NCI-H1105 (cell line): ENCODE measurements at places on chromosomes 12 and 14.
A peak's percentile ranks its signal among the peaks of the same experiment; 100 is the strongest.

GRCh38 chr12:111953455-111953854 is 59.5 kb downstream of the TMEM116 start:
- no peak for DNase-seq

DNA sequence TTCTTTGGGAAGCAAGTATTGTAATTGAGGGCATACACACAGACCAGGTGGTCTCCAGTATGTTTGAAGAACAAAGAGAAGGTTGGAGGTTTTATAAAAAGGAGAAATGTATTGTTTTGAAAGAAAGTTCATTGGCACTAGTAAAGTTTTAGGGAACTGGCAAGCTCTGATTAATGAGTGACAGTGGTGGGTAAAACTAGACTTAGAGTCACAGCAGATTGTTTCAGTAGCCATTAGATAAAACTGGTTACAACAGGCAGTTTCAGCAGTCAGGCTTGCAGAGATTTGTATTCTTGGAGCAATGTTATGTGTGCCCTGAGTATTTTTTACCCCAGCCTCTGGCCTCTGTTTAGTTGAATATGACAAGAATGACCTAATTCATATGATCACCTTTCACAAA is 49.1 kb upstream of the ARID2 start:
- no peak for DNase-seq

GRCh38 chr14:49461529-49462401 is 124.4 kb downstream of the RPS29 start:
- DNase-seq = peak; percentile 66

DNA sequence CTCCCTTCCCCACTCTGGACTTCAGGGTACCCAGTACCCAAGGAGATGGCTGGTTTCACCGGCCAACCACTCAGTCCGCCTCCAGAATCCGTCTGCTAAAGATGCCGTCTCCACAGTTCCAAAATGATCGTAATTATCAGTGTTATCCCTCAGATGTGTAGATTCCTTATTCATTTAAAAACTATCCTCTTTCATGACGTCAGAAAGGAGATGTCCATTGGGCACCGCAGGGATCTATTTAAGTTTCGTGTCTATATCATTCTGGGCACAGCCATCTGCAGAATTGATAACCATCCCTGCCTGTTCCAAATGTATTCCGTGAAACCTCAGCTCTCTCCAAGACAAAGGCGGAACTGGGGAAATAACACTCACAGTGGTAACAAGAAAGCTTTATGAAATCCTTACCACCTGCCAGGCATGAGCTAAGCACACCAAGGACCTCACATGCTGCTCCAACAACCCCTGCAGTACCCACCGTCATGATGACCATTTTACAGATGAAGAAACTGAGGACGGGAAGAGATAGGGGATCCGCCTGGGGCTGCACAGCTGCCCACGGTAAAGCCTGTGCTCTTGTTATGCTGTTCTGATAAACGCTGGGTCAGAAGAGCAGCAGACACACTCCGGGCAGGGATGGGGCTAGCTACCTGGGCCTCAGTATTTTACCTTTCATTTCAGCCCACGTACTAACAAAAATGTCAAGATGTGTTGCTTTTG is 90.0 kb downstream of the BCL11B start:
- no peak for DNase-seq

- DNase-seq = peak; percentile 43
Measured at GRCh38 chr12:3200032-3200617, 122.9 kb downstream of the TSPAN9 start.

GRCh38 chr14:34218881-34219280 is 243.2 kb downstream of the SPTSSA start:
- DNase-seq = no peak

GRCh38 chr12:2248901-2249381 is 196.2 kb downstream of the CACNA1C start:
- DNase-seq = peak; percentile 59

DNA sequence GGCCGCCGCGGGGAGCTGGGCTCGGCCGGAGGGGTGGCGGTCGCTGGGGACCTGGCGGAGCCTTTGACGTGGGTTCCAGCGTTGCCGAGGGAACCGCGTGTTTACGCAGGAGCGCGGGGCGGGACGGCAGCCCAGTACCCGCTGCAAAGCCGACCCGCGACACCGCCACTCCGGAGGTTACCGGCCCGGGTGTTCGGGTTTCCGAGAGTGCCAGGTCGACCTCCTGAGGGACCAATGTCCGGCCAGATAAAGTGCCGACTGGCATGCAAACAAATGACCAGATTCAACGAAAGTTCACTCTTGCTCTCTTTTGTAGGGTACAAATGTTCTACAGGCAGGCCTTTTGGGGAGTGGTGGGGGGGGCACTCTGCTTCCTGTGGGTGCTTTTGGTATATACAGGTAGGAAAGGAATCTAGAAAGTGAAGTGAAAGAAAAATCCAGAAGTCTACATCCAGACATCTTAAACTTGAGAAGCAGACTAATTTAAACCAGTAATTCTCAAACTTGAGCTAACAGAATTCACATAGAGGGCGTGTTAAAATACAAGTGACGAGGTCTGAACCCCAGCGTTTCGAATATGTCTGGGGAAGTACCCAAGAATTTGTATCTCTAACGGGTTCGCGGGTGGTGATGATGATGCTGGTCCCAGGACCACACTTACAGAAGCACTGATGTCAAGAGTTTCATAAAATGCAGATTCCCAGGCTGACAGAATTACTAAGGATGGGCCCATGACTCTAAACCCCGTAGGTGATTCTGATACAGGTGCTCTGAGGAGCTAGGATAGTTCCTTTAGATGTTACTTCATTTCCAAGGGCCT is at the start of gene GPR135:
GPR135 (minus strand) TSS at position 65 of the 820 bp plus-strand sequence. CDS start 154 bp downstream, outside the sequence.
- DNase-seq = peak; percentile 64

DNA sequence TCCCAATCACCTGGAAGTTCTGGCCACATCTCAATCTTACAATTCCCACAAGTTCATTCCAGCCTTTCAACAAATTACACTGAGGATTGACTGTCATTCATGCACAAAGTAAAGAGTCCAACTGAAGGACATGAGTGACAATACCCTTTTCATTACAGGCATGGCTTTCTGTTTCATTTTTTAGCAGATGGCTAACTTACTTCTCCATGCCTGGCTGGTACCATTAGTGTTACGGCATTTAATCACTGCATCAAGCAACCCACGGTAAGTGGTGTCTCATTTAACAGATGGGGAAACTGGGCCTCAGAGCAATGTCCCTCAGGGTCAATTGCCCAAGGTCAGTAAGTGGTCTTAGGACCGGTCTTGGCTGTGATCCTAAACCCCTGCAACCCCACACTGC is 114.4 kb downstream of the PRICKLE1 start:
- DNase-seq = no peak

GRCh38 chr14:99592933-99593753 is 10.9 kb downstream of the CCDC85C start:
- no peak for DNase-seq

DNA sequence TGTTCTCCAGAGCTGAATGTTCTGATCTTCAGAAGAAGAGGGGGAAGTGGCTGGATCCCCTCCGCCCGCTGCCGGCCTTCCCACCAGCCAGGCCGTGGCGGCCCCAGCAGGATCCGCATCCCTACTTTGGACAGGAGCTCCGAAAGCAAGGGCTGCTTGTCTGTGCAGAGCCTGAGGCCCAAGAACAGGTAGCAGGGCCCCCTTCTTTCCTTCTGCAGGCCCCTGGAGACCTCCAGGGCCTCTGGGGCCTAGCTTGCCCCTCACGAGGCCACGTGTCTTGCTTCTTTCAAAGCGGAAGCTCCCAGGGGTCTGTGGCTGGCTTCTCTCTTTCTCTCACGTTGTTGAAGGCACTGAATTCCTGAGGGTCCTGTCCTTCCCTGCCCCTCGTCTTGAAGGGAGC is 13.2 kb downstream of the PGF start:
- no peak for DNase-seq

DNA sequence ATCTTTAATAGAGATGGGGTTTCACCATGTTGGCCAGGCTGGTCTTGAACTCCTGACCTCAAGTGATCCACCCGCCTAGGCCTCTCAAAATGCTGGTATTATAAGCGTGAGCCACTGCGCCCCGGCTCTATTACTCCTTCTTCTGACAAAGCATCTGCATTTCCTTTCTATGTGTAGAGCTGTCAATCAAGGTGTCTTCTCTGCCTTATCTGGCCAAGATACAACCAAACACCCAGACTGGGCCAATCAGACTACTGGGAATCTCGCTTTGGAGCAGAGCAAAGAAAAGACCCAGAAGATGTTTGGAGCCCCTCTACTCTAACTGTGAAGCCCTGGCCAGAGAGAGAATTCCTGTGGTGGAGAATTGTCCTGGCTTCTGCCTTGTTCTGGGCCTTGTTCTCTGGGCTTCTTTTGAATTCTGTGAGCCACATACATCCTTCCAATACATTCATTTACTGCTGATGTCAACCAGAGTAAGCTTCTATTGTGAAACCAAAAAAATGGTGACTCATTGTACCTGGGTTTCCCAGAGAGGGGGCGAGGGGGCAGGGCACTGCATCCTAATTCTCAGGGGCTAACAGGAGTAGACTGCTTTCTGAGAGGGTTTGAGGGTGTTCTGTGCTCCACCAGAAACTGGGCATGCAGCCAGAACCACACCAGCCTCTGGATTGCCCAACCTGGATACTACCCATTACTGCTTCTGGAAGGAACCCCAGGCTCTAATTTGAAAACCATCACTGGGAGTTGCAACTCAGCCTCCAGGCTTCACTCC is 18.8 kb upstream of the FLVCR2 start:
- DNase-seq = peak; percentile 15

- DNase-seq = no peak
Measured at GRCh38 chr14:75295061-75295461, 16.4 kb downstream of the FOS start.

GRCh38 chr12:127416796-127417195 is 850.2 kb upstream of the TMEM132C start:
- no peak for DNase-seq
